Activated naive CD4-positive, alpha-beta T cell treated with anti-CD3 and anti-CD28 coated beads for 36 hours (primary cell): ENCODE measurements at places on chromosomes 1 and 21. TPM values are rescaled to one million over a fixed set of nuclear protein-coding genes. Genes with fewer than 3 reads are reported as not detected.

DNA sequence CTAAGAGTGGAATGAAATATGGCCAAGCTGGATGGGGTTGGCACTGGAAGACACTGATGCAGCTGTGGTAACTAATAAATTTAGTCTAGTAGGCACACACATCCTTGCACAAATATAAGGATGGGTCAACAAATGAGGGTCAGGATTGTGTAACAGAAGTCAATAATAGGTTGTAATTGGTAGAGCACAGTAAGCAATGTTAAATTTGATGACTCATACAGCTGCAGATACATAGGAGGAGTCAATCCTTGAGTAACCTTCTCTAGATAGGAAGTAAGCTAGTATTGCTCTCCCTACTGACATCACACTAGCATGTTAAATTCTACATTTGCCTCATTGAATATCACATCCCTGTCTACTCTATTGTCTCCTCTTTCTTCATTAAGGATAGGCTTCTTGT lies 332.1 kb downstream of the PTPRC start:
- DNase-seq = no peak

The SLC44A3 gene
- not detected for total RNA-seq

GRCh38 chr1:157748262-157748817 lies 28.6 kb downstream of the FCRL2 start:
- no peak for DNase-seq

DNA sequence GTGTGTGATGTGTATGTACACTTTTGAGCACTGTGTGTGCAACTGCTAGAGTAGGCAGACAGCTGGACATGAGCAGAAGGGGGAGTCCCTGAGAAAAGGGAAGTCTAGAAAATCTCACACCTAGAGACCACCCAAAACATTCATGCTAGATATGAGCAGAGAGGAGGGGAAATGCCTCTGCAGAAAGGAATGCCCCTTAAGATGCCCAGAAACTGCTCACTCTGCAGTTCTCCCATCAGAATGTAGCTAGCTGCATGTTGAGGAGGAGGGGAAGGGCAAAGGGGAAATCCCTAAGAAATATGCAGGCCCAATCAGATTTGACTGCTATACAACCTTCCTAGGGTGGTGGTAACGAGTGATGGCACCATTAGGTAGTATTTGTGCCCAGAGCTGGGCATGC lies 31.8 kb upstream of the MAGOH start:
- DNase-seq = no peak

The ICOSLG gene
- total RNA-seq = 1.9 TPM

GRCh38 chr1:245046769-245047168 lies 108.0 kb upstream of the KIF26B start:
- no peak for DNase-seq

The TFB2M gene
- total RNA-seq = 11.1 TPM

The LCE2D gene
- total RNA-seq = not detected

DNA sequence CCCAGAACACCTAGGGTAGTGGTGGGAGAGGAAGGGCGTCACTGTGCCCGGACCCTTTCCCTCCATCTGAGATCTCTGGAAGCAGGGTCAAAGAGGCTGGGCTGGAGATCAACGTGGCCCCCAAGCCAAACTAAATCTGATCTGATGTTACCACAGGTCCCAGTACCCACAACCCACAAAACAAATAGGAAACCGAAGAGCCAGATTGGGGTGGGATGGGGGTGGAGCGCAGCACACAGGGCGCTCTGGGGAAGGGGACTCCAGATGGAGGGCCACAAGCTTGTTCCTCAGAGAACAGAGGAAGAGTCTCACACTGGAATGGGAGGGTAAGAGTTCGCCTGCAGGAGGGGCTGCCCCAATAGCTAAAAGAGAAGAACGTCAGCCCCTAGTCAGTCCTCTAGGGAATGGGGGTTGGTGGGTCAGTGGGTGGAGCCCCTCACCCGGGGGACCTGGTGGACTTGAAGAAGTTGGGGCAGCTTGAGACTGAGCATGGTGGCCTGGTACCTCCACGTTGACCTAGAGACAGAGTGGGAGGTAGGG lies 1.5 kb downstream of the PAQR6 start:
- no peak for DNase-seq

The AK5 gene
- 7.0 TPM for total RNA-seq

DNA sequence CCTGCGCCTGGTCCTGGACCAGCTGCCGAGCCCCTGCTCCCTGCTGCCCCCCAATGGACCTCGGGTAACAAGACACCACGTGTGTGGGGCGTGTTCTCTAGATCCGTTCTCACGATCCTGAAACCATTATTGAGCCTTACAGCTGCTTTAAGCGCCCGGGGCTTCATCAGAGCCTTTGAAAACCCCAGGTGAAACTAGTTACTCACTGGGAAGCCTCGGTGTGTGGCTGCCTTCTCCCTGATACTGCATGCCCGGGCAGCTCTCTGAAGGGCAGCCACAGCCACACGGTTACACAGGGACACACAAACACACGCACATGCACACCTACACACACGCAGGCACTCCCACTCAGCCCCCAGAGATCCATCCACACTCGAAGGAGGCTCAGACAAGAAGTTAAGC lies 5.3 kb downstream of the HES2 start:
- peak; percentile 77 for DNase-seq

DNA sequence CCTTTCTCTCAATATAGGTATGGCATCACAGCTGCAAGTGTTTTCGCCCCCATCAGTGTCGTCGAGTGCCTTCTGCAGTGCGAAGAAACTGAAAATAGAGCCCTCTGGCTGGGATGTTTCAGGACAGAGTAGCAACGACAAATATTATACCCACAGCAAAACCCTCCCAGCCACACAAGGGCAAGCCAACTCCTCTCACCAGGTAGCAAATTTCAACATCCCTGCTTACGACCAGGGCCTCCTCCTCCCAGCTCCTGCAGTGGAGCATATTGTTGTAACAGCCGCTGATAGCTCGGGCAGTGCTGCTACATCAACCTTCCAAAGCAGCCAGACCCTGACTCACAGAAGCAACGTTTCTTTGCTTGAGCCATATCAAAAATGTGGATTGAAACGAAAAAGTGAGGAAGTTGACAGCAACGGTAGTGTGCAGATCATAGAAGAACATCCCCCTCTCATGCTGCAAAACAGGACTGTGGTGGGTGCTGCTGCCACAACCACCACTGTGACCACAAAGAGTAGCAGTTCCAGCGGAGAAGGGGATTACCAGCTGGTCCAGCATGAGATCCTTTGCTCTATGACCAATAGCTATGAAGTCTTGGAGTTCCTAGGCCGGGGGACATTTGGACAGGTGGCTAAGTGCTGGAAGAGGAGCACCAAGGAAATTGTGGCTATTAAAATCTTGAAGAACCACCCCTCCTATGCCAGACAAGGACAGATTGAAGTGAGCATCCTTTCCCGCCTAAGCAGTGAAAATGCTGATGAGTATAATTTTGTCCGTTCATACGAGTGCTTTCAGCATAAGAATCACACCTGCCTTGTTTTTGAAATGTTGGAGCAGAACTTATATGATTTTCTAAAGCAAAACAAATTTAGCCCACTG lies 11.5 kb downstream of the HIPK1 start:
- DNase-seq = peak; percentile 70

DNA sequence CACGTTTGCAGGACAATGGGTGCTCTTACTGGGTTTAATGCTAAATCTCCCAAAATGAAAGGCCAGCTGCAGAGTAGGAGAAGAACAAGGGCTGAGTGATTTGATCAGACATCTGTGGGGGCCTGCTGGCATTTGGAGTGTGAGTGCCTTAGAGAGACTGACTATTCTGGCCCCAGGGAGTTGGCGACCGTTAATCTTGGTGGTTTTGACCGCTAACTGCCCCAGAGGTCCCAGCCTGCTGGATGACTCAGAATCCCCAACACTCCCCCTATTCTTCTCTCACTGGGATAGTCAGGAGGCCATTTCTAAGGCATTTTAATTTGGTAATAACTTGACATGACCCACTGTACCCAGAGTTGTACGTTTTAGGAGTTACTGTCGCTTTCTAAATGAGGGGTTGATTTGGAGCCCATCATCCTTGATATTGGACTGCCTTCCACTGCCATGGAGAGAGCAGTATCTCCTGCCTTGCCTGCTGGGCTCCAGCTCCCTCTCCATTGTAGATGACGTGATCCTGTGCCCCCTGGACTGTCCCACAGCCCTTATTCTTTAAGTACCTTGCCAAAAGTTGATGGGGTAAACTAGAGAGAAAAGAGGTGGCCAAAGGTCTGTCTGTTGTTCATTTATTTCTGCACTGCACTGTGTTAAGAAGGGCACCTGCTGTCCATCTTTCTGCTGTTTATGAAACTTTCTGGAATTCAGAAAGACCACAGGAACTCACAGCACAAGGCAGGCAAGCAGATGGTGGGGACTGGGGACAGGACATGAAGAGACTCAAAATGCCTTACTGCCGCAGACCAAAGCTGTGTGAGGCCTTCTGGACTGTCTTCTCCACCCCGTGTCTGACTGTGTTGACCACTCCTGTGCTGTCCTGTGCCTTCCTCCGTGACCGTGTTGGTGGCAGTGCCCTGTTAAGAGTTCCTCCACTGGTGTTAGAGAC lies 98.2 kb upstream of the ARTN start:
- no peak for DNase-seq

GRCh38 chr1:63622849-63623566 lies 29.8 kb downstream of the PGM1 start:
- DNase-seq = no peak

The PTPN14 gene
- 2.7 TPM for total RNA-seq

DNA sequence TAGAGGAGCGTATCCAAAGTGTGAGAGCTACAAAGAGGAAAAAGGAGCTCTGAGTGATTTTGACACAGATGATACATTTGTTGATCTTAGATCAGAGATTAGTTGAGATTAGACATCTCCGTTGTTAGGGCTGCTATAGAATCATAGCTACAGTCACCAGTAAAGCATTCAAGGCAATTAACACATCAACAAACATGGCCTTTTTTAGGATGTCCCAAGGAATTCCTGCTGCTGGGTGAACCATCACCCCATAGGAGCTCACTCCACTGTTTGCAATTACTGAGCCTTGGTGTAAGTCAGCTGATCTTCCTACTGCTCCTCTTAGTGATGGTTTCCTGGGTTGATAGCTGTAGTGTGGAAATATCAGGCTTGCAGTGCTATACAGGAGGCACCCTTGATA lies 6.7 kb upstream of the RSRP1 start:
- DNase-seq = no peak

DNA sequence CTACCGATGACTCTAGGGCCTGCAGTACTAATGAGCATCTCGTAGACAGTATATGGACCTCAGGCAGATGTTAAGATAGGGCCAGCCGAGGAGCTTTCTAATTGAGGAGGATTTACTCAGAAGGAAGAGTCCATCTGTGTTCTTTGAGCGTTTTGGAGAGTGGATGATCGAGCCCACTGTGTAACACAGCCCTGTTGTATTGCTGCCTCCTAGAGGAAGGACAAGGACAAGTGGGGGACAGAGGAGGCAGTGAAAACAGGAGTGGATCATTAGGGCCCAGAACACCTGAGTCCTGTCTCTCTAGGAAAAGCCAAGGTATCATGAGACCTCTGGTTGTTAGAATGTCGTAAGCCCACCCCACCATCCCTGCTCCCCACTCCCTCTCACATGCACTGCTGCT lies 62.9 kb downstream of the TBX19 start:
- no peak for DNase-seq

DNA sequence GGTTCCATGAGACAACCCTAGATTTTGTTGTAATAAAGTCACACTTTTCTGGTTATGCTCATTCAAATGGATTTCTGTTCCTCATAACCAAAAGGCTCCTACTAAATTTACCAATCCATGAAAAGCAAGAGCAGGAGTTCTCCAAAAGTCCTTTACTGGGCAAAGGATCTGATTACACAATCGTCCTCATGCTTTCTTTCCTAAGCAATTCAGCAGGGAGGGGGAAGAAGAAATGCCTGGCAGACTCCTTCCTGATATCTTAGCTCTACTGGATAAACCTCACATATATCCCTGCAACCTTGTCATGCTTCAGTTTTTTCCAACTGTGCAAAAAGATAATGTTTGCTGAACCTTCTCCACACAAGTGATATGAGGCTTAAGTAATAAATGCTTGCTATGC lies 67.6 kb upstream of the GUCA2B start:
- no peak for DNase-seq

The IL19 gene
- total RNA-seq = not detected

GRCh38 chr1:42173155-42173933 lies 8.8 kb upstream of the GUCA2A start:
- DNase-seq = peak; percentile 76

DNA sequence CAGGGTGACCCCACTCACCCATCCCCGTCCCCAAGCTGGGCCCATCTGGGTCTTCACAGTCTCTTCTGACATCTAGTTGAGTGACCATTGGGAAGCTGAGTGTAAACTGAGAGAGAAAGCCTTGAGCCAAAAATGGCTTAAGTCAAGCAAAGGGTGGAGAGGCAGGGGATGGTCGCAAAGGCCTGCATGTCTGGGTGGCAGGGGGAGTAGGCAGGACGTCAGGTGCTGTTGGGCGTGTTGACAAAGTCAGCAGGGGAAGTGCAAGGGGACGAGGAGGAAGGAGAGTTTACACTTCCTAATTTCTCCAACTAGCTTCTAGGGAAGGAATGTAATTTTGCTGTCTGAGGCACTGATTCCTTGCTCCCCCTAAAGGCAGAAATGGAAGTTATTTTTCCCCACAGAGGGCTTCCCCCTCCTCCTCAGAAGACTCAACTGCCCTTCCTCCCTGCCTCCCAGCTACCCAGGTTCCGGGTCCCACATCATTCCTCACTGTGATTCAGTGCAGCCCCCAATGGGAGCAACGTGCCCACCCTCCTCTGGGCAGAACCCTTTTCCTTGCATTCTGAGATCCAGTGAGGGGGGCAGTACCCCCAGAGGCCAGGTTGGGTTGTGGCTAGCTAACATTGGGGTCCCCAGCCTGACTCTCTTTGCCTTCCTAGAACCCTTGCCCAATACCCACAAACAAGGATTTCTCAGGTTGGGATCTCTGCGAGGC lies 1.2 kb upstream of the ADORA1 start:
- DNase-seq = no peak

DNA sequence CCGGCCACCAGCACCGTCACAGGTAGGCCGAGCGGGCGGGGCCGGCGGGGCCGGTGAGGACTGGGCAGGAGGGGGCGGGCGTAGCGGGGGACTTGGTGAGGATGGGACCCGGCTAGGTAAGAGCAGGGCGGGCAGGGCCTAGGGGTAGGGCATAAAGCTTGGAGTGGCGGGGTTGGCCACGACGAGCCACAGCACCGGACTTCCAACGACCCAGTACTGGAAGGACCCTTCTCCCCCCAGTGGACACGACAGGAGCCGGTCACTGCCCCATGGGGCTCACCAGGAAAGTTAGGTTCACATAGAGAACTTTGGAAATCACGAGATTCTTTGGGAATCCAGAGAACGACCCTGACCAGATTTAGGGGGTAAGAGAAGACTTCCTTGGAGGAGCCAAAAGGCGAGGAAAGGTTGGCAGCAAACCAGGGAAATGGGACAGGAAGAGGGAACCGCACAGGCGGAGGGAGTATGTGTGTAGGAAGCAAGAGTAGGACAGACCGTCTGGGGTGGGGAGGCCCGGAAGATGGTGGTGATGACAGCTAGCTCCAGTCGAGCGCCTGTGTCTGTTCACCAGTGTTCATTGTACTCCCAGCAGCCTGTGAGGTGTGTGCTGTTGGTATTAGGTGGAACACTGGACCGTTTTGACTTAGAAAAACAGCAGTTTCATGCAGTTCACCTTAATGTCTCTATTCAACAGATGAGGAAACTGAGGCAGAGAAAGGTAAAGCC lies 20.4 kb downstream of the ZNF362 start:
- no peak for DNase-seq
